Activated naive CD8-positive, alpha-beta T cell treated with anti-CD3 and anti-CD28 coated beads, Interleukin-2, amount 50 U/mL, for 16 hours (primary cell): ENCODE measurements at places on chromosomes 4 and X.

- DNase-seq = no peak
Measured at GRCh38 chr4:90099812-90100211, 27.4 kb upstream of the CCSER1 start.

GRCh38 chr4:19239565-19239964, 1012.1 kb upstream of the SLIT2 start:
- DNase-seq = no peak

DNA sequence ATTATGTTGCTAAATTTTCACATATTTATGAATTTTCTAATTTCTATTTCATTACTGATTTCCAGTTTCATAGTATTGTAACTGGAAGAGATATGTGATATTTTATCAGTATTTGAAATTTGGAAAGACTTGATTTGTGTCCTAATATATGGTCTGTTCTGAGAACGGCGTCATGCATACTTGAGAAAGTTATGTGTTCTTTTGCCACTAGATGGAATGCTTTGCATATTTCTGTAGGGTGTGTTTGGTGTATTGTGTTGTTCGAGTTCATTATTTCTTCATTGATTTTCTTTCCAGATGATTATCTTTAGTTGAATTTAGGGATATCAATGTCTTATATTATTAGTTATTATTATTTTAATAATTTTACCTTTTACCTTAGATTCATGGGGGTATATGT, 110.6 kb upstream of the ITM2A start:
- DNase-seq = no peak

DNA sequence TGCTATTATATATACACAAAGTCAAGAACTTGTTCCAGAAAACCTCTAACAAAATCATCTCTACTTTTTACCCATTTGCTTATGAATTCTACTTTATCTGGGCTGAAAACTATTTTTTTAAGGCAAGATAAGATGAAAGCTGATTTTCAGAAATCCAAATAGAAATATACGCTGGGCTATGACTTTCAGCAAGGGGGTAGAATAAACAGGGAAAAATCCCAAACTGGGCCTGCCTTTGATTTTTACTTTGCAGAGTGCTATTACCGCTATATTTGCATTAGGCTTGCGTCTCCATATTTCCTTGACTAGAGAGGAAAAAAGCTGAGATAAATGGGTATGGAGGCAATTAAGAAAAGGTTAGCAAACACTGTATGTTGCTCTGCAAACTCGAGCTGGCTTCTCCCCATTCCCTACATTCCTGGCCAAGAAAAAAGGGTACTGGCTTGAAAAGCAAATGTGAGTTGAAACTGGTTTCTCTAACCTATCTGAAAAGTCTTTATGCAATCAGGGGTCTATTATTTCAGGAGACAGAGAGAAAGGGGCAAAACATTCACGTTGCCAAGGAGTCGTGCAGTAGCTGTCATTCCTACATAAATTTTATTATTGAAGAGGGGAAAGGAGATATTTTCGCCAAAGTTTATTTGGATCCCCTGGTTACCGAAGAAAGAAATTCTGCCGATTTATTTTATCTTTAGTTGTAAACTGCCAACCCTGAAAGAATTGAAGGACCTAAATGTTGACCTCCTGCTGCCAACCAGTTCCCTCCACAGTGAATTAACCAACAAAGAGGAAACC, 2.2 kb downstream of the TMEM47 start:
- DNase-seq = no peak

GRCh38 chrX:81120936-81121371, 80.8 kb downstream of the HMGN5 start:
- no peak for DNase-seq

DNA sequence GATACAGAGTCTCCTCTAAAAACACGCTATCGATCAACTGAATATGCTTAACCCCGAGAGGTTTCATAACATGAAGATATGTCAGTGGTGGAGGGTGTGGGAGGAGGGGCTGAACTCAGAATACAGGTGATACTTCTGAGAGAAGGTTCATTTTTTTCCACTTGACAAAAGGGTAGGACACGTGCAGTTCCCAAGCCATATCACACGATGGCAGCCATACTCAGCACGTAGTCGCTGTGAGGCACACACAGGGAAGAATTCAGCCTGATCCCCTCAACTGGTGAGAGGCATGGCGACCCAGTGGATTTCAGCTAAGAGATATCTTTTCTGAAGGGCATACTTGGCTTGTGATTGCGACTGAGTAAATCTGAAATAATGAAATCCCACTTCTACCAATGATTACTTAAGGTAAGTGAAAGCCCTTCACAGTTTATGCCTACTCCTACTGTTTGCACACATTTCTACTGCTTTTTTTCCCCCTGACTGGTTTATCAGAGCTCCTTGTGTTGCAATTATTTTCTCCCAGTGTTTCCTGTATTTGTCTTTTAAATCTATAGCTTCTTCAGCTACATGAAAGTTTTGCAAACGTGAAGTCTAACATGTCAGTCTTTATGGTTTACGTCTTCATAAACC, 133.1 kb downstream of the CORIN start:
- DNase-seq = no peak

GRCh38 chr4:121978172-121978516, 26.3 kb upstream of the TRPC3 start:
- no peak for DNase-seq

DNA sequence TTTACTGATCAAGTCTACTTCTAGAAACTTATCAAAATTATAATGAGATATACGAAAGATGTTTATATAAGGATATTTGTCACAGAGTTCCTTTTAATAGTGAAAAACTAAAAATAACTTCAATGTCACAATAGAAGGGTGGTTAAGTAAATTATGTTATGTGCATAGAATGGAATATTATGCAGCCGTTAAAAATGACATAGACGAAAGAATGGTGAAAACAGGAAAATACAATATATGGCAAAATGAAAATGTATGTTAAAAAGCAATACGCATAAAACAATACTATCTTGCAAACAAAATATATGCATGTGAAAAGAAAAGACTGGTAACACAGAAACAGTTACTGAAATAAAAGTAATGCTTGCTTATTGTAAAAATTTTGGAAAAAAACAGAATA, 19.1 kb downstream of the ZDHHC9 start:
- no peak for DNase-seq

- no peak for DNase-seq
Measured at GRCh38 chr4:173699841-173700475, 169.9 kb upstream of the HAND2 start.

DNA sequence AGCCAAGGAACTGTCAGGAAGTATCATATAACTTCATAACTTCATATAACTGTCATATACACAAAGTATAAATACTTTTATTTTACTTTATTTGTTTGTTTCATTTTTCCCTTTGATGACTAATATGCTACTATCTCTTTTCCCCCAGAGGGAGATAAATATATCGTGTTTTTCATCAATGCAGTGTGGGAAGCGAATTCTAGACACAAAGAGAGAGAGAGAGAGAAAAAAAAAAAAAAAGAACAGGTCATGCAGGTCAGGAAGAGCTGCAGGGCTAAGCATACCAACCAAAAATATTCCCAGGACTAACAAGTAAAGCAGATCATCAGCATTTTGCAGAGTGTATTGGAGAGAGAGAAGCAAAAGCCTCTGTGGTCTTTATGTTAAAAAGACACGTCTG, 1849.2 kb downstream of the STIM2 start:
- no peak for DNase-seq

- no peak for DNase-seq
Measured at GRCh38 chr4:54657551-54658251, at the start of gene KIT. KIT (plus strand) TSS chr4:54657957; CDS start chr4:54658015, 58 bp downstream.

GRCh38 chrX:20061855-20062254, 54.9 kb downstream of the MAP7D2 start:
- no peak for DNase-seq

DNA sequence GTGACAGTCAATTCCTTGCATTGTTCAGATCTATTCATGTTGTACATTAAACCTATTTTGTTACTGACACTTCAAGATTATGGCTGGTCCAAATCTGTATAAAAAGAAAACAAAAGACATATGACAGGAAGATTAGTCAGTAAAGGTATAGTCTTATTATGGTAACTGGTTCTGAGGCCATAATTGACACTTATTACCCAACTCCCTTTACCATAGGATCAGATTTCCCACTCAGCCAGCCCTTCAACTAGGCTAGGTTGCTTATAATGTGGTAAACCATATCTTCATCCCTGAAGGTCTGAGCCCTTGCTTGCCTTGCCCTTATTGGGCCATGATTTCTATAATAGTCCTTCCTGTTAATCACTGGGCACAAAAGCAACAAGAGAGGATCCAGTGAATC, 289.6 kb downstream of the CXXC4 start:
- no peak for DNase-seq

DNA sequence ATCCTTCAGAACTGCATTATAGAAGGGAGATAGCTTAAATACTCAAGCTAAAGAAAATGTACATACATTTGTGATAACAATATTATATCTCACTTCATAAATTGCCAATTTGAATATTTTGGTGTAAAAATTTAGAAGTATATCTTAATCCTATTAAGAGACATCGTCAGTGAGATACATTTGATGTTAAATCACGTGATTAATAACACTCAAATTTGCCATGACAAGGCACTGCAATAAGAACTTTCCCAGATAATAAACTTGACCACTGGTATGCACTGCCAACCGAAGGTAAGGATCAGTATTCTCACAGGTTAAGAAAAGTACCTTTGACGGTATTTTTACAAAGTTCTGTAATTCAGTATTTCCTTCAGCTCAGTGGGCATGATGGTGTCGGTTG, 764.7 kb upstream of the FRG1 start:
- DNase-seq = no peak

- no peak for DNase-seq
Measured at GRCh38 chrX:32281853-32282252, 929.5 kb downstream of the DMD start.
